ENCODE measurements at places on chromosomes 7 and 10.

GRCh38 chr7:102230593-102230992, 56.1 kb upstream of the SH2B2 start:
- peak; percentile 29 for DNase-seq

GRCh38 chr7:102424787-102425218, 8.6 kb upstream of the ORAI2 start:
- no peak for DNase-seq

- DNase-seq: no peak
Measured at GRCh38 chr10:29130190-29130673, 158.6 kb upstream of the LYZL1 start.

DNA sequence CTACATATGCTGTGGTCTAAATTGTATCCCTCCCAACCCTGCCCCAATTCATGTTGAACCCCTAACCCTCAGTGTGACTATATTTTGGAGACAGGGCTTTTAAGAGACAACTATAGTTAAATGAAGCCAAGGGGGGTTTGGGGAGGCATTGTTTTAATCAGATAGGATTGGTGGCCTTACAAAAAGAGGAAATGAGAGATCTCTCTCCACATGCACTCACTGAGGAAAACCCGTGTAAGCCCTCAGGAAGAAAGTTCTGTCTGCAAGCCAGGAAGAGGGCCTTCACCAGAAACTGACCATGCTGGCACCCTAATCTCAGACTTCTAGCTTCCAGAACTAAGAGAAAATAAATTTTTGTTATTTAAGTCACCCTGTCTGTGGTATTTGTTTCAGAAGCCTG, 276.7 kb downstream of the KIF20B start:
- no peak for DNase-seq

GRCh38 chr7:135320268-135320667, 86.6 kb downstream of the STRA8 start:
- DNase-seq: peak; percentile 59

- DNase-seq: no peak
Measured at GRCh38 chr10:115604627-115605026, 511.5 kb downstream of the ATRNL1 start.

DNA sequence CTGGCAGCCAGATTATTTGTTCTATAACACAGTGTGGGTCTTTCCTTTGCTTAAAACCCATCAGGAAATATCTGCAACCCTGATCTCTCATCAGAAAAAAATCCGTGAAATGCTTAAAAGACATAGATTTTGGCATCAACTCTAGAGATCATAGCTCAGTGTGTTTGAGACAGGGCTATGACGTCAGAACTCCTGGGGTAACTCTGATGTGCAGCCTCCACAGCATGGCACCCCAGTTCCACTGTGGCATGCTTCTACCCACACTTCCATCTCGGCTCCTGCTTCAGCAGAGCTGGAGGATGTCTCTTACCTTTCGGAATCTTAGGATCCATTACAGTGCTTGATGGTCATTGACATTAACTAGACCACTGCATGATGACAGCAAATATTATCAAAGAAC, 205.7 kb downstream of the LHFPL3 start:
- DNase-seq: no peak

DNA sequence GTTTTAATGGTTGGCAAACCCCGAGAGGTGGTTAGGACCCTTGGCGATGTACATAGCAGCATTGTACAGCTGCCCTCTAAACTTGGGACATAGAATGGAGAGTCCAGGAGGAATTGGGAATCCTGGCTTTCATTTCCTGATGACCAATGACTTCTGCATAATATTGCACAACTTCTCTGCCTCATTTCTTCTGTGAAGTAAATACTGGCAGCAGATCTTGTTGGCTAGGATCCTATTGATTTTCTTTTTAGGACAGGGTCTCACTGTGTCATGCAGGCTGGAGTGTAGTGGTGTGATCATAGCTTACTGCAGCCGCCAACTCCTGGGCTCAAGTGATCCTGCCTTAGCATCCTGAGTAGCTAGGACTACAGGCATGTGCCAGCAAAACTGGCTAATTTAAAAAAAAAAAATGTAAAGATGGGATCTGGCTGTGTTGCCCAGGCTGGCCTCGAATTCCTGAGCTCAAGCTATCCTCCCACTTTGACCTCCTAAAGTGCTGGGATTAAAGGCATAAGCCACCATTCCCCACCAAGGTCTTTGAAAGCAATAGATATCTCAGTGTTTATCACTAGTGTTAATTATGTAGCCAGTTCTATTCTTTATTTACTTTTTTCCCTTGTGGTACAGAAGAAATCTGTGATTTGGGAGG, 58.1 kb downstream of the PODXL start:
- DNase-seq: no peak

DNA sequence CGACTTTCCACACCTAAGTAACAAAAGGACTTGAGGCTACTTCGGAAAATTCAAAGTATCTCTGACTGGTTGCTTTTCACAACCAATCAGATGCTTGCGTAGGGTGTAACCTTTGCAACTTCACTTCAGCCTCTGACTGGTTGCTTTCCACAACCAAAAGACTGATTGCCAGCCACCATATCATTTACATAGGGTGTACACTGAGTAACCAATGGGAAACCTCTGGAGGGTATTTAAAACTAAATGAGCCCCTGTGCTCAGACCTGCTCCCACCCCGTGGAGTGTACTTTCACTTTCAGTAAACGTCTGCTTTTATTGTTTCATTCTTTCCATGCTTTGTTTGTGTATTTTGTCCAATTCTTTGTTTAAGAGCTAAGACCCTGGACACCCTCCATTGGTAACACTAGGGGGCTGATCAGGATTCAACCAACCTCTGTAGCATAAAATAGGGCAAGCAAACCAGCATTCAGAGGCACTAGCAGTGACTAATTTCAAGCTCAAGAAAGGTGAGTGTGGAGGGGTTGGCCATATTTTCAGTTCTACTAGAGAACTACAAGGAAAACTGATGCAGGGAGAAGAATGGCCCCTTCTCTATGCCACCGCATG, 390.8 kb downstream of the POM121L12 start:
- DNase-seq: no peak

- no peak for DNase-seq
Measured at GRCh38 chr10:22643116-22643515, 71.3 kb downstream of the PIP4K2A start.

- no peak for DNase-seq
Measured at GRCh38 chr10:121975295-121976086, 474 bp upstream of the NSMCE4A start.

GRCh38 chr10:119162452-119163092, 2.9 kb downstream of the SFXN4 start:
- no peak for DNase-seq

GRCh38 chr7:105792488-105793370, 83.7 kb downstream of the ATXN7L1 start:
- DNase-seq: no peak

- DNase-seq: no peak
Measured at GRCh38 chr10:124826262-124826661, 24.6 kb downstream of the ABRAXAS2 start.

- DNase-seq: no peak
Measured at GRCh38 chr10:121032460-121032859, 181.3 kb downstream of the WDR11 start.

DNA sequence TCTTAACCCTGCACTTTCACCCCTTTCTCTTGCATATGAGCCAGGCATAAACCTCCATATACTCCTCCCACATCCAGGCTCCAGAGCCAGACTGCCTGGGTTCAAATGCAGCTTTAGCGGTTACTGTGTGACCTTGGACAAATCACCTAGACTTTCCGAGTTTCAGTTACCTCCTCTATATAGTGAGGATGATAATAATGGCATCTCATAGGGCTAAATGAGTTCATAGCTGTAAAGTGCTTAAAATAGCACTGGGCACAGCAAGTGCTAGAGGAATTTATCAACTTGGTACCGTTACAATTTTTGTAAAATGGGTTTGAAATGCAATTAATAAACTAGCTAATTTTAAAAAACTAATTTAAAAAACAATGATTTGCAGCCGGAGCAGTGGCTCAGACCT, 53.4 kb upstream of the DGKI start:
- DNase-seq: no peak

- DNase-seq: no peak
Measured at GRCh38 chr10:118970770-118971169, 58.7 kb upstream of the NANOS1 start.

DNA sequence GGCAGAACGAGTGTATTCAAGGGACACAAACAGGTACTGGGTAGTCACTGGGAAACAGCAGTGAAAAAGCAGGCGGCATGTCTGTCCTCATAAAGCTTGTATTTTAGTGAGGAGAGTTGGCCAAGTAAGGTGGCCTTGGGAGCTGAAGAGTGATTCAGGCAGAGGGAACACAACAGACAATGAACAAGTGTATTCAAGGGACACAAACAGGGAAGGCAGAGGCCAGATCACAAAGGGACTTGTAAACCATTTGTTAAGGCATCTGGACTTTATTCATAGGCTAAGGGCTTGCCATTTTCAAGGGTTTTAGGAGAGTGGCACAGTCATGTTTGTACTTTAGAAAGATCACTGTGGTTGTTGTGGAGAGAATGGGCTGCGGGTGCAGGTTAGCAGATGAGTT, 49.0 kb downstream of the LRMDA start:
- no peak for DNase-seq

- DNase-seq: peak; percentile 32
Measured at GRCh38 chr10:30701451-30702173, 72.1 kb upstream of the LYZL2 start.

DNA sequence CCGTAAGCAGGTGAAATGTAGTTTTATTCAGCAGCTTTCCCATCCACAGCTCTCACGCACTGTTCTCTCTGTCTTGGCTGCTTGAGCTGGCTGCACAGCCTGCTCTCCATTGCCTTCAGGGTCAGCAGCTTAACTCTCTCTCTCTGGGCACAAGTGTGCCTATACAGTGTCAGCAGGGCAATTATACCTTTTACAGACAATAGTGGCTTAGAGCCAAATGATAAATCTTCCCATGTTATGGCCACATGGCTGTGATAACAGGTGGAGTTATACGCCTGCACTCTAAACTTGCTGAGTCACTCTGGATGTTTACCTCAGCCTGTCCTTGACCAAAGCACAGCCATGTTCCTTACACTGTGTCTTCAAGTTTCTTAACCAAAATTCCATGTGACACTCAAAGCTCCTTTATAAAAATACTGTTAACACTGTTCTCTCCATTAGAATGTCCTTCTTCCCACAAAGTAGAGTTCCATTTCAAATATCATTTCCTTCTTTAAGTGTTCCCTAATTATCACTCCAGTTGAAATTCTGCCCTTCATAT, 6.1 kb downstream of the RNF133 start:
- DNase-seq: no peak

DNA sequence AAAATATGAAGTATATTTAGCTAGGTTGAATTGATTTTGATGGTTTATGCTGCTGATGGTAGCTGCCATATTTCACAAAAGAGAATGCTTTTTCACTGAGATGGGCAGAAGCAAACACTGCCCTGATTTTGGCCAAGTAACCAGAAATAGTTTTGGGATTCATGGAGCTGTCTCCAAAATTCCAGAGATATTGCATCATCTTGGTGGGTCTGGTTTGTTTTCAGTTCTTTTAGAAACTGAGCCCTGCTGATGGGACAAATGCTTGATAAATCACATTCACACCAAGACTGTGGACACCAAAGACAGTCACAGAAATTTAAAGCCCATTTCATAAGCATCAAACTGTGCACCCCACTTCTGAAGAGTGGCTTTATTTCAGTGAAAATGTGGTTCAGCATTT, 140.5 kb downstream of the BICC1 start:
- peak; percentile 24 for DNase-seq

GRCh38 chr7:131232768-131233167, 94.9 kb upstream of the MKLN1 start:
- DNase-seq: no peak

DNA sequence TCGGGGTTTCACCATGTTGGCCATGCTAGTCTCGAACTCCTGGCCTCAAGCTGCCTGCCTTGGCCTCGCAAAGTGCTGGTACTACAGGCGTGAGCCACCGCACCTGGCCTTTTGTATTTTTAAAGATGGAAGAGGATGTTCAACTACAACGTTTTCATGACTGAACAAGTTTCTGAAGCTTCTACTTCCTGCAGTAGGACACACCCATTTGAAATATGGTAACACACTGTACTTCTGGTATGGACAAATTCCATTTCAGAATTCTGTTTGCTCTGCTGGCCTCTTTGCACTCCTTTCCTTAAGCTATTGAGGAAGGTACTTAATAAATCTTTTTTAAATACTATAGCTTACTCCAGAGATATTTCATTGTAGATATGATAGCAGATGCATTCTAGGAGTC, 10.9 kb upstream of the CDK1 start:
- no peak for DNase-seq

DNA sequence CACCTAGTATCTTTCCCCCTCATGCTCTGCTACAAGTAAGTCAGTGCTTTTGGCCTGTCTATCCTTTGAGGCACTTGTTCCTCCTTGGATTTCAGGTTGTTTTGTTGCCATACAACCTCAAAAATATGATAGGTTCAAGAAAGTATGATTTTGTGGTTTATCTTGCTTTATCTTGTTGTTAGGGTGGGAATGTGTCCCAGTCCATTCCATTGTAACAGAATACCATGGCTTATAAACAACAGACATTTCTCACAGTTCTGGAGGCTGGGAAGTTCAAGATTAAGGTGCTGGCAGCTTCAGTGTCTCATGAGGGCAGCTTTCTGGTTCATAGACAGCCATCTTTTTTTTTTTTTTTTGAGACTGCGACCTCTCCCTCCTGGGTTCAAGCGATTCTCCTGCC, 72.1 kb downstream of the TMEM270 start:
- no peak for DNase-seq

GRCh38 chr10:89458291-89458690, 43.9 kb downstream of the IFIT5 start:
- DNase-seq: no peak

DNA sequence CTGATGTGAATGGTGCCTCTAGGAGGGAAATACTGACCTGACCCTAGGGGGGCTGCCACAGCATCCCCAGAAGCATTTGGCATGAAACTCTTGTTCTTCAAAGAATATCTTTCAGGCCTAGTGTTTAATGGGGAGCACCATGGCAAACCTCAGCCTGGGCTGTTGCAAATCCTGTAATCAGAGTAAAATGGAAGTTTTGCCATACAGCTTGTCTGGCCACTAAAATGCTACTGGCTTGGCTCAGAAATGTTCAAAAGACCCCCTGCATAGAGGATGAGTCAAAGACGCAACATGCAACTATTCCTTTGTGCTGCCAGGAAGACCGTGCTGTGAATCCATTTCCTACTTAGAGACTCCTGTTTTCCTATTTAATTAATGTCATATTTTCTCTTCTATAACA, 26.7 kb downstream of the HECW1 start:
- no peak for DNase-seq

- DNase-seq: no peak
Measured at GRCh38 chr7:112022128-112022527, 184.1 kb downstream of the DOCK4 start.

GRCh38 chr7:12025246-12025645, 185.8 kb upstream of the TMEM106B start:
- no peak for DNase-seq

- DNase-seq: no peak
Measured at GRCh38 chr7:2289111-2289586, 25.1 kb downstream of the SNX8 start.

- no peak for DNase-seq
Measured at GRCh38 chr10:93493162-93493561, 3.2 kb upstream of the CEP55 start.

- DNase-seq: no peak
Measured at GRCh38 chr10:131200856-131201470, 110.6 kb downstream of the TCERG1L start.

Measured in hepatic stellate cell (primary cell).